ENCODE measurements at places on chromosomes 4 and X.

GRCh38 chr4:88451205-88451604, 5.7 kb upstream of the HERC5 start:
- DNase-seq: no peak

GRCh38 chr4:1842993-1843448, 12.9 kb downstream of the LETM1 start:
- no peak for DNase-seq

DNA sequence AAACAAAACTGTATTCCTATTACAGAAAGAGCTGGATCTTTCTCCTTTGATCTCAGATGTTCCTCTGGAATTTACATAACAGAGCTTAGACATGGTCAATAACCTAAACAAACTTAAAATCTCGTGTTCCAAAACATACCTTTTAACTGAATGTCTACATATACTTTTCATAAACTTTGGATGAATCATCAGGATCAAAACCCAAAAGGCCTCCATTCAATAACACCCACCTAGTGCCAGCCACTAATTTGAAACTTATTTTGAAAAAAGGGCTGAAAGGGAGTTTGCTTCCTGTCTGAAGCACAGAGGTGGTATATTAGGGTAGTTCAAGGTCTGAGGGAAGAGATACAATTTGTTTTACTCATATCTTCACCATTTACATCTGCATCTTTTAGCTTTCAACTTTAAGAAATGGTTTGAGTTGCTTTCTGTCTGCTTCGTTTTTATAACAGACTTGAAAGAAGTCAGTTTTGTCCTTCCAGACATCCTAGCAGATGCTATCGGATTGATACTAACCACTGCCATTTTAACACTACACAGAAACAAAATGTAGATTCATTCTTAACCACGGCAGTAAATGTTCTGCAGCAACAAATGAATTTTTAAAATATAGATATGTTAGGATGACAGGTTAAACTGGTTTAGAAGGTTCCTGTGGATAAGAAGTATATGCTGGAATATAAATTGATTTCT, 242.8 kb upstream of the DKK2 start:
- DNase-seq: no peak

DNA sequence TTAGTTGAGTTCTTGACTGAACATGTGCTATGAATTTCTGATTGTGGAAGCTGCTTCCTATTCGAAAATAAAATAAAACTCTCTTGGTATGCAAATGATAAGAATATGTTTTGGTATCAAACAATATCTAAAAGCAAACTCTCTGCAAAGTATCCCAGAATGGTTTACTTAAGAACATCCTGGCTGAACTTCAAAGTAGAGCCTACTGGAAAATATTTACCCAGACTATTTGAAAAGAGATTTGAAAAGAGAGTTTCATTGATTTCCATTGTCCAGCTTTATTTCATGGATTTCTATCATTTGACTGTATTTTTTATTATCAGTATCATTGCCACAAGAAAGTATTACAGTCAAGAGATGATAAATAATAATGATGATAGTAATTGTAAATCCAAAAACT, 171.1 kb upstream of the SLC7A11 start:
- DNase-seq: no peak

- DNase-seq: no peak
These were observed 400.5 kb downstream of the PDGFC start for GRCh38 chr4:156571146-156571545.

DNA sequence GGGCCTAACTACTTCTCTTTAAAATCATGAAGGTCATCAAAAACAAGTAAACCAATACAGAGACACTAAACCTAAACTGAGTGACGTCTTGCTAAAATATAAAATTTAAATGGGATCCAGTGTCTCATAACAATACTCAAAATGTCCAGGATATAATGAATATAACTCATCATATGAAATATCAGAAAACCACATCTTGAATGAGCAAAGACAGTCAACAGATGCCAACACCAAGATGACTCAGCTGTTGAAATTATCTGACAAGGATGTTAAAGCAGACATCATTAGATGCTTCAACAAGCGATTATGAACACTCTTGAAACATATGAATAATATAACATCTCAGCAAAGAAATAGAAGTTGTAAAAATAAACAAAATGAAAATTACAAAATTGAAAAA, 8.3 kb downstream of the NAP1L2 start:
- DNase-seq: no peak

DNA sequence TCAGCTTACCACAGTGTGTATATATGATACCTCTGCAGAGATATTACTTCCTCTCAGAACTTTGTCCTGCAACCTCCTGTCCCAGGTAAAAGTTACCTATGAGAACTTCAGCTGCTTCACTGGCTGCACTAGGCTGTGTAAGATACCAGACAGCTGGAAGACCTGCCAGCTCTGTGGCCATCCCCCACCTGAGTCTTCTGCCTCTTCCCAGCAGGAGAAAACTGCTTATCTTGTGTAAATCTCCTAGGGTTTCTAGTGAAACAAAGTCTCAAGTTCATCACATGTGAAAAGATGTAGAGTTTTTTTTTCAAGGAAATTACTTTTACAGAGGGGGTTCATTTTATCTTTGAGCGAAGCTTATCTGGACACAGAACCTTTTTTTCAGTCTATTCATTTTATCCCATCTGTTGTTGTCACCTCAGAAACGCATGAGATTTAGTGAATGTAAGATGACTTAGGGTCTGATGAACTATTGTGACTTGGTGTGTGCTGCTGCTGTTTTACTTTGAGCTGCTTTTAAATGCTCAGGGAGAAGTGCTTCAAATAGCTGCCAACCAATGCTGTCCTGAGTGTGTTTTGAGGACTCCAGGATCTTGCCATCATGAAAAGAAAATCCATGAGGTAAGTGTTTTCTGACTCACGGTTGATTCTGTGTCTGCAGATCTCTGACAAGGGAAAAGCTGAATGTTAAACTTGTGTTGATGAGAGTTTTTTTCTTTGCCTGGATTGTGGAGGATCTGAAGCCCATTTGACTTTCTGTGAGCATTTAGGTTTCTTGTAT, 187.8 kb downstream of the FRAS1 start:
- no peak for DNase-seq

All from DND-41 (cell line).